OCI-LY7 (cell line): ENCODE measurements at places on chromosomes 5 and 9. TPM values are rescaled to one million over a fixed set of nuclear protein-coding genes. Genes with fewer than 3 reads are reported as not detected.

DNA sequence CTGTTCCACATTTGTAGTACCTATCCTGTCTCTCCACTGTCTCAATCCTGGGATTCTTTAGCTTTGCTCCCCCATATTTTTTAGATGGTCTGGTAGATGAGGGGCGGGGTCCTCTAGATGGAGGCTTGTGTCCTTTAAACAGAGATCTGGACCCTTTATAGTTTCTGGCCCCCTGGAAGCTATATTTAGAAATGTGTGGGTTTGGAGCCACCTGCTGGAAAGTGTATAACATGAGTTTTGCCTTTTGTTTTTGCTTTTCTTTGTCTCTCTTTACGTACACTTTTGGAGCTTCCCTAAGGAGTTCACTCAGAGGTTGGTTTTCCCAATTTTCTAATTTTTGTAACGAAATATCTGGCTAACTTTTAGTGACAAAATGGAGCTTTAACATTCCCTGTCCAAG, 110.7 kb downstream of the CFAP95 start:
- no peak for DNase-seq

DNA sequence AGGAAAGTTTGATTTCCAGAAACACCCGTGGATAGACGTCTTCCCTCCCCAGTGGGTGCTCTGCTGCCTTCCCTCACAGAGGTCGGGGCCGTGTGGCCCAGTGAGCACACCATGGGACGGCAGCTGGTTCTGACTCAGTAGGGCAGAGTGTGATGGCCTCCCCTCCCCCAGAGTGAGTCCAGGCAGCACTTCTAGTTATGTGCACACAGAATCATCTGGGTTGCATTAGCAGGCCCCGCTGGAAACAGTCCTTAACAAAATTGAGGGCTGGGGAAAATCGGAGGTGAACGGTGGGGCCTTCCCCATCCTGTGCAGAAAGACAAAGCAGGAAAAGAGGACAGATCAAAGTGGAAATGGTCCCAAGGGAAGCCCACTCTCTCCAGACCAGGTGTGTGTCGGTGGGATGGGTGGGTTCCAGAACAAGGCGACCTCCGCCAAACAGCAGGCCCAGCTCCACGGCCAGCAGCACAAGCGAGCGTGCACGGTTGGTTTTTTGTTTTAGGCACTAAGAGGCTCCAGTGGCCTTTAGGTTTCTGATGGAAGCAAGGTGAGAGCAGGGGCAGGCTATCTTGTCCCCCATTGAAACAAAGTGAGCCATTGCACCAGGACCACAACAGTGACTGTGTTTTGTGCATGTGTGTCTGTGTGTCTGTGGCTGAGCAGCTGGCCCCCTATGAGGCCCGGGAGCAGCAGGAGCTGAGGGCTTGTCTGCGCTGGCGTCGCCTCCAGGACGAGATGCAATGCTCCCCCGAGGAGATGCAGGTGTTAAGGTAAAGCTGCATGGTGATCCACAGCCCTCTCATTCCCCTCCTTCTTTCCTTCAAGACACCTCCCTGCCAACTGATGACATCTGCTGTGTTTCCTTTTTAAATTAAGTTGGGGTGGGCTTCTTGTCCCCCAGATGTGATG, 201.5 kb downstream of the AOPEP start:
- DNase-seq: no peak

DNA sequence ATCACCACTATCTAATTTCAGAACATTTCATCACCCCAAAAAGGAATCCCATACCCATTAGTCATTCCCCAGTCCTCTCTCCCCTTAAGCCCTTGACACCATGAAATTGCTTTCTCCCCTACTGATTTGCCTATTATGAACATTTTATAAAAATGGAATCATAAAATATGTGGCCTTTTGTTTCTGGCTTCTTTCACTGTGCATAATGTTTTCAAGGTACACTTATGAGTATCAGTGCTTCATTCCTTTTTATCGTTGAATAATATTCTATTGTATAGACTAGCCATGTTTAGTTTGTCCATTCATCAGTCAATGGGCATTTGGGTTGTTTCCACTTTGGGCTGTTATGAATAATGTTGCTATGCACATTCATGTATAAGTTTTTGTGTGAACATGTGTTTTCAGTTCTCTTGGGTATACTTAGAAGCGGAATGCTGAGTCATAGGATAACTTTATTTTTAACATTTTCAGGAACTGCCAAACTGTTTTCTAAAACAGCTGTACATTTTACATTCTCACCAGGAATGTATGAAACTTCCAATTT, 40.4 kb upstream of the FGF1 start:
- no peak for DNase-seq

- DNase-seq: no peak
Measured at GRCh38 chr5:56306433-56307150, 73.5 kb upstream of the ANKRD55 start.

KLHL9 gene
- total RNA-seq: 18.5 and 21.1 TPM in 2 replicates

CAMK4 gene
- 25.4 and 31.2 TPM in 2 replicates for total RNA-seq

DMRT3 gene
- total RNA-seq: not detected in 2 replicates

PCDHGA3 gene
- total RNA-seq: 0.36 and 0.65 TPM in 2 replicates
